ENCODE measurements at places on chromosomes 13 and 19.

- DNase-seq, result peak; percentile 92
Observed at GRCh38 chr19:7550987-7551761, 15.7 kb downstream of the PNPLA6 start.

DNA sequence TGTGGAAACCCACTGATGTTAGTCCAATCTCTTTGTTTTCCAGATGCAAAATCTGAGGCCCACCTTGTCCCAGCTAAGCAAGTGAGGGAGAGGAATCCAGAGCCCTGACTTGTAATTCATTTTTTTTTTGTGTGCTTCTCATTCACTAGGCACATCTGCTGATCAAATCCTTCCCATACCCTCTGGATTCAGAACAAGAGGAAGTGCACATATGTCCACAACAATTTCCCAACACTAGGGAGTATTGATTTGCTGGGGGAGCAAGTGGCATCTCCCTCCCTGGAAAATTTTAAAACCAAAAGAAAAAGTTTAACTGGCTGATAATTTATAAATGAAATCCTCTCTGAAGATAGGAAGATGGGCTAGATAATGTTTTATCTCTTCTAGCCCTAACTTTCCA is 94.6 kb upstream of the RFC3 start:
- DNase-seq, result no peak

DNA sequence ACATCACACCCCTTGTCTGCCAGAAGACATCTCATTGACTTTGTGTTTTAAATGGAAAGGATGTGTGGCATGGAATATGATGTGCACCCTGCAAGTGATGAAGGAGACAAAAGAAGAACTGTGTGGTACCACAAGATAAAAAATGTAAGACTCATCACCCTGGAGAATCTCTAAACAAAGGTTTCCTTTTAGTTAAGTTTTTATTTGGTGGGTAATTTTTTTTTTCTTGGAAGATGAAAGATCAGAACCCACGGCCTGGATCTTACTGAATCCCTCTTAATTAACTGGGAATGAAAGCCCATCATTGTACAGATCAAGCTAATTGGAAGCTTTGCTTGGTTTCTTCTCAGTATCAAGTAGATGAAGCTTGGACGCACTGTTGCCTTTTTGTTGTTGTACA is 129.6 kb downstream of the DCLK1 start:
- DNase-seq, result no peak

DNA sequence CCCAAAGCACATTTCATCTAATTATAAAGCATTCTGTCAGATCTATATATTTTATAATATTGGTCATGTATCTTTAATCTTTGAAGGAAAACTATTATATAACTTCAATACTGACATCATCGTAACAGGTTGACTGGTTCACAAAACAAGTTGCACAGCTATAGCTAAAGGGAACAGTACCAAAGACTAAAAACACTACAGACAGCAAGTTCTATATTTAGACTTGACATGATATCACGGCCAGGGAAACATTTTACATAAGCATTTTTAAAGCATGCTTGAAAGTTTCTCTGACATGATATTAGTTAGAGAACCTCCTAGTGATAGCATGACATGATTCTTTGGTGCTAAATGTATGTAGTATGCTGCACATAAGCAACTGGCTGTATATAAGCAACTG is 182.5 kb downstream of the NDFIP2 start:
- no peak for DNase-seq

- DNase-seq, result no peak
Observed at GRCh38 chr13:58994777-58995176, 1169.0 kb downstream of the DIAPH3 start.

GRCh38 chr19:34962687-34963572 is 1.1 kb downstream of the ZNF792 start:
- no peak for DNase-seq

- no peak for DNase-seq
Observed at GRCh38 chr13:90238413-90238812, 1109.1 kb upstream of the MIR17HG start.

GRCh38 chr19:41195675-41196497 is 2.9 kb downstream of the CYP2S1 start:
- no peak for DNase-seq

- no peak for DNase-seq
Observed at GRCh38 chr13:105442949-105443699, 1092.3 kb downstream of the EFNB2 start.

GRCh38 chr19:7199613-7200533 is 94.3 kb downstream of the INSR start:
- DNase-seq, result no peak

DNA sequence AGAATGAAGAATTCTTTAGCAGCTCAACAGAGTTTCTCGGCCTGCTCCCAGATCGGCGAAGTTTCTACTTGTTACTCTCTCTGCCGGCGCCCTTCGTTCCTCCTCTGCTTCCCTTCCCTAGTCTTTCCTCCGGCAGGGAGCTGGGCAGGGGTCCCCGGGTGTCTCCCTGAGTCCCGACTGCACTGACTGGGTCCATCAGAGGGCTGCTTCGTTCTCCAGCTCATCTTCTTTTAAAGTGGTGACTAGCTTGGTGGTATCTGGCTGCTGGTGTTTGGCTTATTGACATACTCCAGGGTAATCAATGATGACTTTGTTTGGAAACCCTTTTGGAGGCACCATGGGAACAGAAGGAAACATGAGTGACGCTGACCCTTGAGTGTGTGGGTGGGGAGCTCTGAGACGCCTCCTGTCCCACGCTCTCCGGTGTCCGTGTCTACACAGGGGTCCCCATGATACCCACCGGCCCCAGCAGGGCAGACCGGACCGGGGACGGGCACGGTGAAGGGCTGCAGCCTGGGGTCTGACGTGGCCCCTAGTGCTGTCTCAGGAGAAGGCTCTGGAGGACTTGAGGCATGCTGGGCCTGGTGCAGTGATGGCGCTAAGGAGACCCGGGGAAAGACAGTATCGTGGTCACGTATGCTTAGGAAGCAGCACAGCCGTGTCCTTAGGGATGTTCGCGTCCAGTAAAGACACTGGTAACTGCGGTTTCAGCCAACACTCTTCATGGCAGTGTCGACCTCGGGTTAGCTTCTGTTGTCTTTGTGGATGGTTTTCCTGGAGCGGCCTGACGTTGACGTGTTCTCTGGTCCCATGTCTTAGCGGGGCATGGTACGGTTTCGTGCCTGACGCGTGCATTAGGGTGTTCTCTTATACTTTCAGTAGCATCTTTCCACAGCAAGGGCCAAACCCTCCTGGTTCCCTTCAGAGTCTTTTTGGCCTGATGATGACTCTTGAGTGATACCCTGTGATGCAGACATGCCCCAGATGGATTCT is 23.8 kb downstream of the NAXD start:
- DNase-seq, result peak; percentile 14

DNA sequence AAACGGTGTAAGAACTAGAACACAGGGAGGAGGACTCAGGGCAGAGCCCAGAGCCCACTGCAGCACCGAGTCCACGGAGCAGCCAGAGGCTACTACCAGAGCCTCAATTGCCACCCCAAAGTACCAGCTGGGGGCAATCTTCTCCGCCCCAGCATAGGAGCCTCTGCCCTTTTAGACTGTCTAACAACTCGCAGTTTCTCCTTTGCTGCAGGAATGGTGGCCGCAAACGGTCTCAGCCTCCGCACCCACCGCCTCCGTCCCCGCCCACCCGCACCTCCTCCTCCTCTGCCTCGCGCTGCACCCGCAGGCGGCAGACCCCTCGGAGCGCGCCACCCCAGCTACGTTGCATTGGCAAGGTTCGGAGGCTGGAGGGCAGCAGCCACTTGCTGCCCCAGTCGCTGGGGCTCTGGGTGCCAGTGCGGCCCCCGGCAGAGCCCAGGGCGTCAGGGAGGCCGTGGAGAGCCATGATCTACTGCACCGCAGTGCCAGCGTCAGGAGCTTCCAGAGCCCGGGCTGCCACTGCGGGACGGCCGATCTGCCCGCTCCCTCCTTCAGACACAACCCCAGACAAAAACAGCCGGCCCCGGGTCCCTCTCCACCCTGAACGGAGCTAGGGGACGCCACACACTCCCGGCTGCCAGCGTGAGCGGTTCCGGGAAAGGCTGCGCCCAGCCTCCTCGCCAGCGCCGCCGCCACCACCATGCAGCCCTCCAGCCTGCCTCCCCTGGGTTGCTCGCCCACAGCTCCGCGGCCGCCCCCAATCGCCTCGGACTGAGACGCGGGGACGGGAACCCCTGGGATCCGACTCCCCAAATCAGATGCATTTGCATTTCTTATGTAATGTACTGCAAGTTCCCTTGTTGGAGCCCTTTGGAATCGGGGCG is 1.8 kb downstream of the FGF14 start:
- DNase-seq, result peak; percentile 60

DNA sequence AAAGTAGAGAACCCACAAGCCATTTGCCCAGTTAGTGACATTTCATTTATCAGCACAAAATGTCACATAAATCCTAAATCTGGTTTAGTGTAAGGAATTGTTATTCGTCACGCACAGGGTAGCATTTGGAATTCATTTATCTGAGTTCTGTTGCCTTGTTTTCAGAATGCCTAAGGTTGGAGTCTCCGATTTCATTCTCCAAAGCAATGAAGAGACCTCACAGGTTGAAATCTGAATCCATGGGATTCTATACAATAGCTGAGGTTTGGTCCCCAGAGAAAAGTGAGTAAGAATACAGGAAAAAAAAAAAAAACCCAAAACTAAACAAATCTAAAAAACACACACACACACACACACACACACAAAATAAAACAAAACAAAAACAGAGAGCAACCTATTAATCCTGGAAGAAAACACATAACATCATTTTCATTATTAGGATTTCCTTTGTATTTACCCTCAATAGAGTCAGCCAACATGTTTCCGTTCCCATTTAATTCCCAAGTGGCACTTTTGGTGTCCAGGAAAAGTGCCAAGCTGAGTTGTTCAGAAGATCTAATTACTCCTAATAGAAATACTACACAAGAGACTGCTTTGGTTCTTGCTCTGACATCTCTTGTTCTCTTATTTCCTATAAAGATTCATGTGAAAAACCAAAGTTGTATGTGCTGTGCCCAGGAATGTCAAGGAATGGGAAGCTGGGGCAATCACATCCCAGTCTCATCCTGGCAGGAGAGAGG is 36.2 kb upstream of the LRCH1 start:
- no peak for DNase-seq

GRCh38 chr13:99087954-99088491 is 110.2 kb upstream of the DOCK9 start:
- peak; percentile 54 for DNase-seq

DNA sequence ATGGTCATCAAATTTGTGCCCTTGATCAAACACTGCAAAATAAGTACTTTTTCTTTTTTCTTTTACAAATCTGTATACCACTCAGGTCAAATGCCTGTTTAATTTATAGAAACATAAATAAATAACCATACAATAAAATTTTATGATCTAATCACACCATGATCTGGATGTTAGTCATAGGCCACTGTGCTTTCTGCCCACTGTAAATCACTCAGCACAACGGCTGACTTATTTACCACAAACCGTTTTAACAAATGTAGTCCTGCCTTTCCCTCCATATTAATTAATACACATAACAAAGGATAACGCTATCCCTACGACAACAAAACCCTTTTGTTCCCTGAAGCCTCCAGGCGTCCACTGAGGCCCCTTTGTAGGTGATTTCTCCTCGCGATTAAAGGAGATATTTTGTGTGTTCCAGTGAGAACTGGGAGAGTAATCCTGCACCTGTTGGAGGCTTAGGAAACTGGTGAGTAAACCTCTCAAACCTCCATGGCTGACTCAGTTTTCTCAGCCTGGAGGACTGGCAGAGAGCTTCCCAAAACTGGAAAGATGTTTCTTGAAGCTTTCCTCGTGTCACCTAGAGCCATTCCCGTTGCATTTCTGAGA is 477.1 kb upstream of the SGCG start:
- no peak for DNase-seq

DNA sequence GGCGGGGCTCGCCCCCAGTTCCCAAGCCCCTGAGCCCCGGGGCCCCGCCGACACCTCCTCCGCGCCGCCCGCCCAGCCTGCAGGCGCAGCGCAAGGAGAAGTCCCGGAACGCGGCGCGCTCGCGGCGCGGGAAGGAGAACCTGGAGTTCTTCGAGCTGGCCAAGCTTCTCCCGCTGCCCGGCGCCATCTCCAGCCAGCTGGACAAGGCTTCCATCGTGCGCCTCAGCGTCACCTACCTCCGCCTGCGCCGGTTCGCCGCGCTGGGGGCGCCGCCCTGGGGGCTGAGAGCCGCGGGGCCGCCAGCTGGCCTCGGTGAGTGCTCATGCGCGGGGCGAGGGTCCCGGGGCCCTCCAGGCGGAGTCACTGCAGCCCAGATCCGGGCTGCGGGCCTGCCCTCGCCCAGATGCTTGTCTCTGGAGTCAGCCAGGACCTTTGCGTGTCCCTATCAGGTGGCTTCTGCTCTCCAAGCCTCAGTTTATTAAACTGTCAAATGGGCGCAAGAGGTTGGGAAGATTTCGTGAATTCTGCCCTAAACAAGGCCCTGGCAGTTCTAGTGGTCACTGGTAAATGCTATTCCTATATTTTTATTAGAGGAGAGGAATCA is 2.0 kb downstream of the NPAS1 start:
- DNase-seq, result peak; percentile 60

GRCh38 chr13:60090574-60090973 is 73.2 kb downstream of the DIAPH3 start:
- no peak for DNase-seq
